Esophagus squamous epithelium (tissue), 5 donors: ENCODE measurements at places on chromosomes 12 and 14. TPM values are rescaled to one million over a fixed set of nuclear protein-coding genes. Genes with fewer than 3 reads are reported as not detected.

Gene PIANP
- total RNA-seq = not detected

- H3K36me3 ChIP-seq = no peaks in the 10 kb centered on the region
- peaks cover 34% of the 10 kb centered on the region for H3K4me1 ChIP-seq
- no peak overlapping the region for H3K4me3 ChIP-seq
- no peaks in the 10 kb centered on the region for H3K27me3 ChIP-seq
- no peak for DNase-seq
- H3K27ac ChIP-seq = peak overlapping the region; percentile 67
Measured at GRCh38 chr14:24281636-24282035, 10.2 kb upstream of the RABGGTA start.

- H3K36me3 ChIP-seq = no peaks in the 10 kb centered on the region
- no peak overlapping the region for H3K4me3 ChIP-seq
- H3K27ac ChIP-seq = no peak overlapping the region
Measured at GRCh38 chr14:54768501-54769129, 134.0 kb downstream of the GCH1 start.

DNA sequence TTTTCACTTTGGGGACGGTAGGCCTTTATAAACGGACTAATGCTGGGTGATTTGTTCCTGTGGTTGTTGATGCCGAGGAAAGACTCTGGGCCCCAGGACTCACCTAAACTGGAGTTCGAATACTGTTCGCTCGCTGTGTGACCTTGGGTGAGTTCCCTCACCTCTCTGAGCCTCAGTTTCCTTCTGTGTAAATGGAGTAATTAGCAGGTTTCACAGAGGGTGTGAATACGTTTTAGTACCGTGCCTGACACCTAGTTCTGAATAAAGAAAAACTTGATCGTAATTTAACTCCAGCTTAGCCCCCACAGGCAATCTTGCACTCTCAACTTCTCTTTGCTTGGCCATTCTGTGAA is 505 bp downstream of the UBE3B start:
- H3K27ac ChIP-seq = peak overlapping the region; percentile 96
- H3K27me3 ChIP-seq = no peaks in the 10 kb centered on the region
- H3K4me1 ChIP-seq = peaks cover 61% of the 10 kb centered on the region
- no peak for DNase-seq

GRCh38 chr14:31068235-31068634 is 42.1 kb upstream of the STRN3 start:
- no peaks in the 10 kb centered on the region for H3K4me1 ChIP-seq
- H3K36me3 ChIP-seq = no peaks in the 10 kb centered on the region
- H3K27me3 ChIP-seq = no peaks in the 10 kb centered on the region
- DNase-seq = no peak

Gene PHETA1
- total RNA-seq = 6.9 TPM

Gene LRP1-AS
- total RNA-seq = not detected

DNA sequence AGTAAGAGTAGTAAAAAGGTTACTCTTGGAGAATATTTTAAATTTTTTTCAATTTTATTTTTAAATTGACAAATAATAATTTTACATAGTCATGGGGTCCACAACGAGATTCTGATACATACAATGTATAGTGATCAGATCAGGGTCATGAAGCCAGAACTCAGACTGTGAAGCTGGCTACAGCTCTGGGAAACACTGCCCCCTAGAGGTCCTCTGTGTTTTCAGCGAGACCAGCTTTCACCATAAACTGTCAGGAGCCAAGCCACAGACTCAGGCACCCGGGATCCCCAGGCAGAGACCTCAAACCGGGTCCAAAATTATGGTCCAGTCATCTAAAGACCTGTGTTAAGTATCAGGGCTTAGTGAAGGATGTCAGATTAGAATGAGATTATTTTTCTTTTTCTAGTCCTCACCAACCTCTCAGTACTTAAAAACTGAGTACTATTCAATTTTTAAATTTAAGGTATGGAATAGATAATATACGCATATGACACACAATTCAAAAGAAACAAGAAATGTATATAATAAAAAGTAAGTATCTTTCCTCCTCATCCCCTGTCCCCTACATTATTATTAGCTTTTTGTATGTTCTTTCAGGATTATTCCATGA is 397.1 kb downstream of the MDGA2 start:
- no peak overlapping the region for H3K4me3 ChIP-seq
- no peak for DNase-seq
- no peaks in the 10 kb centered on the region for H3K27me3 ChIP-seq
- no peak overlapping the region for H3K27ac ChIP-seq
- H3K4me1 ChIP-seq = no peaks in the 10 kb centered on the region

- peaks cover 94% of the 10 kb centered on the region for H3K4me1 ChIP-seq
- no peaks in the 10 kb centered on the region for H3K36me3 ChIP-seq
- no peak for DNase-seq
- peak overlapping the region; percentile 32 for H3K4me3 ChIP-seq
Measured at GRCh38 chr14:61567838-61568571, 127.3 kb upstream of the HIF1A start.

- no peaks in the 10 kb centered on the region for H3K36me3 ChIP-seq
- DNase-seq = no peak
- H3K27ac ChIP-seq = no peak overlapping the region
- no peak overlapping the region for H3K4me3 ChIP-seq
- H3K4me1 ChIP-seq = no peaks in the 10 kb centered on the region
Measured at GRCh38 chr12:104632724-104633201, 176.0 kb downstream of the CHST11 start.

DNA sequence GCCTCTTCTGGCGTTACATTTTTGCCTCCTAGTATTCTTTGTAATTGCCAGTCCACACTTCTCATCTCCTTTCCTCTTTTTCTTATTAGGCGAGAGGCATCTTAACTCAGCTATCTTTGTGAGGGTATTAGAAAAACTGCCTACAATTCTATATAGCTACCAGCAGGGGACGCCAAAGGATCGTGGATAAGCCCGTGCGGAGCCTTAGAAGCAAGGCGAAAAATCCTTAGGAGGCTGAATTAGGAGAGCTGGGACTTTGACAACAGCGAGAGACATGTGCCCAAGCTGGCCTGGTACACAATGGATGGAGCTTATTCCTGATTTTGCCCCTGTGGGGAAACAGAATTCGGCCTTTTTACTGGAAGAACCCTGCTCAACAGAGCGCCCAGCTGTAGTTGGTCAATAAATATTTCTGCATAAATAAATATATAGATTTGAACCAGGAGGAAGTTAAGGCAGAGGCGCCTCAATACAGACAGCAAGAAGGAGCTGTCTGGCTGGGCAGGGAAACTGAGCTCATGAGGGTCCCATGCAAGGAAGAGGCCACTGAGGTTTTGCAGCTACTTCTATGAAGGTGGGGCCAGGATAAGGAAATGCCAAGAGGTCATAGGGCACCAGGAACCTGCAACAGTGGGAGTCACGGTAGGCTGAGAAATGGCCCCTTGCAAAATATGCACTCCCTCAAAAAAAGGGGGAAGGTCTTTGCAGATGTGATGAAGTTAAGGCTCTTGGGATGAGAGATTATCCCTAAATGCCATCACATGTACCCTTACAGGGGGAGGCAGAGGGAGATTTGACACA is 14.6 kb upstream of the RBM19 start:
- H3K36me3 ChIP-seq = no peaks in the 10 kb centered on the region
- H3K4me3 ChIP-seq = no peak overlapping the region
- H3K4me1 ChIP-seq = no peaks in the 10 kb centered on the region
- no peak overlapping the region for H3K27ac ChIP-seq
- no peak for DNase-seq

Gene MMP19
- 1.8 TPM for total RNA-seq

Gene GLT1D1
- total RNA-seq = 0.19 TPM

Gene KRT77
- total RNA-seq = not detected

Gene MYF5
- not detected for total RNA-seq

Gene C3AR1
- total RNA-seq = 8.2 TPM

DNA sequence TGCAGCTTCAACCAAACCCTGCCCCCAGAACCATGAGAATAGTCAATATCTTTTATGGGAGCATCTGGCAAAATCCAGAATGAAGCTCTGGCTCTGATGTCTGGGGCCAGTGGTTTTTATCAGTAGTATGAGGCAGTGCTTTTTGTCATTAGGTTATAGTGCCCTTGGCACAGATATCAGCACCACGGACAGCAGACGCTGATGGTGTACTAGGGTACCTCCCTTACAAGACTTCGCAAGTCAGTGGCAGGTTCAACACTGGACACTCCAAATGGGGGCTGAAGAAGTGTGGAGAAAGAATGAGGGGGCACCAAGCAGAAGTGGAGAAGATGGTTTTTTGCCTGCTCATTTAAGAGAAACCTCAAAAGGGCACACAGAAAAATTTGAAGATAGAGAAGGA is 68.2 kb upstream of the E2F7 start:
- no peak for DNase-seq
- no peak overlapping the region for H3K4me3 ChIP-seq
- no peaks in the 10 kb centered on the region for H3K27me3 ChIP-seq
- no peaks in the 10 kb centered on the region for H3K4me1 ChIP-seq

DNA sequence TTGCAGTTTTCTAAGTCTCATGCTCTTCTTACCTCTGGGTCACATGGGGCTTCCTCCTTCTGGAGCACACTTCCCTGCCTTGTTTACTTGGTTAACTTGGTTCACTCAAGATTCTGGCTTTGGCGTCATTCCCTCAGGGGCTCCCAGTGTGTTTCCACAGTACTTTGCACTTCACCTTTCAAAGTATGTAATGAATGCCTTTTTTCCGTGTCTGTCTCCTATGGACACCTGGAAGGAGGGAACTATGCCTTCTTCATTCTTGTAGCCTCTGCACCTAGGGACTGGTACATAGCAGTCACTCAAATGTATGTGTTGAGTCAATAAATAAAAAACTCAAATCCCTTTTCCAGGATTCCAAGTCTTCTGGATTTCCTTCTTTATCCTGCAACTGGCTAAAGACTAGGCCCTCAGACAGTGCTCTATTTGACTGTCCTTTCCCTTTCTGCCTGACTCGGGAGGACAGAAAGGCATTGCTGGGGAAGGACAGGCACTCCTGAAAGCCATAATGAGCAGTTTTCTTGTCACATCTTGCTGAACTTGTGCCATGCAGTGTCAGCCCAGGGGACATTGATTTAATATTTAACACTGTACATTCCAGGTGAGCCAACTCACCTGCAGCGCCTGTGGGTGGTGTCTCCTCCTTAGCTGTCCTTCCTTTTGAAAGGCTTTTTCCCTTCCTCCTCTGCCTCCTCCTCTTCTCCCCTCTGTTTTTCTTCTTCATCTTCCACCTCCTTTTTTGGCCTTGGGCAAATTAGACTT is 12.8 kb downstream of the MYRFL start:
- no peak overlapping the region for H3K27ac ChIP-seq
- DNase-seq = no peak
- H3K4me1 ChIP-seq = no peaks in the 10 kb centered on the region
- H3K36me3 ChIP-seq = no peaks in the 10 kb centered on the region
- no peaks in the 10 kb centered on the region for H3K27me3 ChIP-seq
- H3K4me3 ChIP-seq = no peak overlapping the region

GRCh38 chr12:131218026-131218922 is 264.6 kb downstream of the ADGRD1 start:
- no peak overlapping the region for H3K27ac ChIP-seq
- H3K4me3 ChIP-seq = no peak overlapping the region
- H3K27me3 ChIP-seq = no peaks in the 10 kb centered on the region
- H3K4me1 ChIP-seq = peaks cover 6% of the 10 kb centered on the region
- H3K36me3 ChIP-seq = no peaks in the 10 kb centered on the region
- no peak for DNase-seq

Gene FAM181A
- not detected for total RNA-seq

GRCh38 chr12:125687403-125687802 is 622.2 kb downstream of the AACS start:
- no peak overlapping the region for H3K27ac ChIP-seq
- no peaks in the 10 kb centered on the region for H3K27me3 ChIP-seq
- H3K36me3 ChIP-seq = no peaks in the 10 kb centered on the region

DNA sequence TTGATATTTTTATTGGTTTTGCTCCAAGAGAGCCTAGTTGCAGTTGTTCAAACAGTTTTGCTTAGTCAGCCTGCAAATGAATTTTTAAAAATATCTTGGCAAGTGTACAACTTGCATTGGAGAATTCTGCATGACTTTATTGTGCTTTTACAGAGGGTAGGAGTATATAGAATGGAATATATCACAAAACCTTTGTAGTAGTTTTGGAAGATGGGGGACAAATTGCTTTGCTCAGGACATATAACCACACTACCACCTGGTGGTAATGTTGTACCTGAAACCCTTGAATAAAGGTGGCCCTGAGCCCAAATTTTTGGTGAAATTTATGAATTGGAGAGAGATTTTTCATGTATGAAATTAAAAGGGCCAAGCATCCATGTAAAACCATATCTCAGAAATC is 645.2 kb downstream of the MED13L start:
- H3K4me3 ChIP-seq = no peak overlapping the region
- no peak overlapping the region for H3K27ac ChIP-seq
- no peaks in the 10 kb centered on the region for H3K36me3 ChIP-seq
- DNase-seq = no peak
- no peaks in the 10 kb centered on the region for H3K27me3 ChIP-seq

GRCh38 chr12:64796205-64796845 is 28.1 kb upstream of the TBC1D30 start:
- H3K4me3 ChIP-seq = no peak overlapping the region
- peak; percentile 6 for DNase-seq
- peak overlapping the region; percentile 23 for H3K27ac ChIP-seq
- H3K36me3 ChIP-seq = no peaks in the 10 kb centered on the region
- peaks cover 17% of the 10 kb centered on the region for H3K4me1 ChIP-seq

Gene RITA1
- total RNA-seq = 17.0 TPM

Gene KIF5A
- total RNA-seq = not detected

DNA sequence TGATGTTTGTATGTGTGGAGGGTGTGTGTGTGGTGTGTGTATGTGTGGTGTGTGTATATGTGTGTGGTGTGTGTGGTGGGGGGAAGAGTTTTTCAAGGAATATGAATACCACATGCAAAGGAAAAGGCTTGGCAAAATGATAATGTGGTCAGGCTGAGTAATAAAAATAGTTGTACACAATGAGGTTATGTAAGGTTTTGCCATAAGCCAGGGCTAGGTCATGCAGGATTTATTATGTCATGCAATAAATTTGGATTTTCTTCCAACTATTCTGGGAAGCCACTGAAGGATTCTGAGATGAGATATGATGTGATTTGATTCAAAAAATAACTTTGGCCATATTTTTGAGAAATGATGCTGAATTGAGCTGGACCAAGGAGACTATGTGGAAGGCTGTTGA is 1191.6 kb upstream of the SEL1L start:
- no peak for DNase-seq
- no peaks in the 10 kb centered on the region for H3K36me3 ChIP-seq
- H3K27me3 ChIP-seq = no peaks in the 10 kb centered on the region
- no peak overlapping the region for H3K27ac ChIP-seq
- H3K4me1 ChIP-seq = no peaks in the 10 kb centered on the region
